ENCODE measurements at places on chromosomes 4 and X.

- no peak for DNase-seq
Measured at GRCh38 chr4:108683479-108683878, 33.1 kb downstream of the OSTC start.

DNA sequence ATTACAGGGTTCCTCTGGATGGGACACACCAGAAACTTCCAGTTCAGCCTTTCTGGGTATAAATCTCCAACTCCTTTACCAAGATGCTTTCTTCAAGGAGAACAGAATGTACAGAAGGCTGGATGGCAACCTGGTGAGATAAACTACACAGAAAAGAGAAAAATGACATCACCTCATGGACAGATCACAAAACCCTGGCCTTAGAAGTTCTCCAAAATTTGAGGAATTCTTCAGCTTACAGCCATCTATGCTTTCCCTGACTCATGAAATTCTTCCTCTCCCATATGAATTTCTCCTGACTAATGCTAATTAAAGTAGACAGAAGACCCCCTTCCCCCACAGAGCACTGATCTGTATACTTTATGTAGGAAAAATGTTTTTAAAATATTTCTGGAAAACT lies 345.4 kb downstream of the STIM2 start:
- no peak for DNase-seq

DNA sequence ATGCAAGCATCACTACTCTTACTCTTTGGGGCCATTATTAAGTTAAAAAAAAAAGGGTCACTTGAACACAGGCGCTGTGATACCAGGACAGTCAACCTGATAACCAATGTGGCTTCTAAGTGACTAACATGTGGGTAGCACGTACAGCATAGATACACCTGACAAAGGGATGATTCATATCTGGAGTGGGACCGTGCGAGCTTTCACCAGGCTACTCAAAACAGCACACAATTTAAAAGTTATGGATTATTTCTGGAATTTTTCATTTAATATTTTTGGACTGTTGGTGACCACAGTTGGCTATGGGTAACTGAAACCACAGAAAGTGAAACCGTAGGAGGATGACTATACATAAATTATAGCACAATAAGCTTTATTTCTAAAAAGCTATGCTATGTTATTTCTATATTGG lies 113.8 kb upstream of the STIM2 start:
- DNase-seq, result no peak

DNA sequence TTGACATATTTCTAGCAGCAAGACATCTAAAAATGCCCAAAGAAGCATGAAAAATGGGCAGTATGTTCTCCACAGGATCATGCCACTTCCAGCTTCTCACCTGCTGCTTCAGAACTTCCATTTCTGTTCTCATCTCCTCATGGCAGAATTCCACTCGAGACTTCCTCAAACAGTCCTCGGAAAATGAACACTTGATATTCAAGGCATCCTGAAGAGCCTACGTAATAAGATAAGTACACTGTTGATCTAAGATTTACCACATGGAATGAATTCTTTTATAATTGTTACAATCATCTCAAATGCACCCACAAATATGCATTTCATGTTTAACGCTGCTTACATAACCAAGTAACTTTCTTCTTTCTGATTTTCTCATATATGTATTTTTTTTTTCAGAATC lies 14.1 kb downstream of the TNIP3 start:
- DNase-seq, result no peak

- DNase-seq, result no peak
Measured at GRCh38 chr4:129623233-129623875, 527.4 kb downstream of the C4orf33 start.
